ENCODE measurements at places on chromosomes 5 and 9. TPM values are rescaled to one million over a fixed set of nuclear protein-coding genes. Genes with fewer than 3 reads are reported as not detected.

The HRH2 gene
- 26.9 TPM for total RNA-seq

GRCh38 chr5:117131048-117131679 lies 556.5 kb upstream of the SEMA6A start:
- no peak for DNase-seq

DNA sequence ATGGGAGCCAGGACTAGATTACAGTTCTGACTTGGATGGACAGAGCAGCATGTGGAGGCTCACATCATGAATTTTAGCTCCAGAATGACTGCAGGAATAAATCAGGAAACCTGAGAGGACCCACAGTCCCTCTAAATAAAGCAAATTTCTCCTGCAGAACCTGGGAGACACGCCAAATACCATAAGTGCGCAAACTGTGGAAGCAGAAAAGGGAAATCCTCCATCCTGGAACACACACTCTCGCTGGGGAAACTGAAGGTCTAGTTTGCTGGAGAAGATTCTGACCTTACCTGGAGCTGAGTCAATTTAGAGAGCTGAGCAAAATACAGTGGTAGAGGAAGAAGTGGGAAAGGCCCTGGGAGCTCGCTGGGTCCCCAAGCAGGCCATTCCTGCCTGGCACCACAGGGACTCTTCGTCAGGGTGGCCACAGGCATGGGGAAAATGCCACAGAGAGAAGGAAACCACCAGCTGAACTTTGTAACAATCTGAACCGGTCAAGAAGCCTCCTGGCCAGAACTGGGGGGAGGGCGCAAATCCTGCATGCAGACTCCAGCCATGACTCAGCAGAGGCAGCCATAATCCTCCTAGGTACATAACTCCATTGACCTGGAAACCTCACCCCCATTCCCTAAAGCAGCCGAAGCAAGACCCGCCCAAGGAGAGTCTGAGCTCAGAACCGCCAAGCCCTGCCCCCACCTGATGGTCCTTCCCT lies 390.9 kb downstream of the LRRC70 start:
- DNase-seq = no peak

The DMRT2 gene
- not detected for total RNA-seq

- no peak for DNase-seq
Observed at GRCh38 chr5:97836816-97837215, 653.8 kb upstream of the RIOK2 start.

DNA sequence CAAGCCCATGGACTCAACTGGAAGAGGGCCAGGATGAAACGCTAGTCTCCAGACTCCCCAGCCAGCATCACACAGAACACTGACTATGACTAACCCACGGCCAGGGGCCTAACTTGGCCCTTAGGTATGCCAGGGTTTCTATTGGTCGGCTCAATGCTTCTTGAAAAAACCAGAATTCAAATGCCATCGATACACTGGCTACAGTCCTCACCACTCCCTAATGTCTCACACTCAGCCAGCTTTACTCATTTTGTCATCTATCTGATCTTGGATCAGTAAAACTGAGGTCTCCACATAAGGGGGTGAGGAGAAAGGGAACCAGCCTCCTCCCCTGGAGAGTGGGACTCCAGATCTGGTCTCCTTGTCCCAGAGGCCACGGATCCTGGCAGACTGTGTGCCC lies 59.5 kb upstream of the FUBP3 start:
- DNase-seq = no peak

GRCh38 chr5:154384480-154385235 lies 61.1 kb upstream of the SAP30L start:
- DNase-seq = peak; percentile 25
